Substantia nigra (tissue), 51 donors: ENCODE measurements at places on chromosomes 1 and 21.
A peak's percentile ranks its signal among the peaks of the same experiment; 100 is the strongest.

DNA sequence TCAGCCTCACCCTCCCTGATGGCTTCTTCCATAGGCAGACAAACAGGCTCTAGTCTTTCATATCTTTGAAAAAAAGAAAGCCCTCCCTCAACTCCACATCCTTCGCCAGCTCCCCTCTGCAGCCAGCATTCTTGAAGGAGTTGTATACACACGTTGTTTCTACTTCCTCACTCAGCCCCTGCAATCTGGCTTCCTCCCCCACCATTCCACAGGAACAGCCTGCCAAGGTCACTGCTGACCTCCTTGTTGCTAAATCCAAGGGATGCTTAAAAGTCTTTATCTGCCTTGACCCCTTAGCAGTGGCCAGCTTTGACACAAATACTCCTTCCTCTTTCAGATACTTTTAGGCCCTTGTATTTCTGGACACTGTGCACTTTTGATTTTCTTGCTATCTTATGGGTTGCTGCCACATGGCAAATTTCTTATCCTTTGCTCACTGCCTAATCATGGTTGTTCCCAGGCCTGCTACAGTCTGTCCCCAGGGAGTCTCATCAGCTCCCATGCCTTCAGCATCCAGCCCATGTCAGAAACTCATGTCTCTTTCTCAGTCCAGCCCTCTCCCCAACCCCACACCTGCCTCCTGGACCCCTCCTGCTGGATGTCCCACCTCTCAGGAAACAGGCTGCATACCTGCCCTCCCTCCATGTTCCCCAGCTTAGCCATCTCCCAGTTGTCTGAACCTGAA is 8.3 kb downstream of the FAM229A start:
- DNase-seq, result no peak

DNA sequence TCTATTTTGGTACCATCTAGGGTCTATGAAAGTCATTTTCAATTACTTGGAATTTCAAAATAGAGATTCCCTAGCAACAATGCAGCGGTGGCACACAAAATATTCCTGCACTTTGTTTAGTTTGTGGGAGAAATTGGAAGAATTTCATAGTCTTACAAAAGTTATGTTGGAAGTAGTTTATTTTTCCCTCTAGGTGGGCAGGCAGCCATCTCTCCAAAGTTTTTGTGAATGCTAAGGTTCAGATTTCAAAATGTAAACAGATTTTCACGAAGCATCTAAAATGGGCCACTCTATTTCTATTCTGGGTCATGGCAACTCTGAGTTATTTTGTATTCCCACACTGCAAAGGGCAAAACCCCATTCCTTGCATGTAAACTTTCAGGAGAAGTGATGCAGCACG is 8.0 kb downstream of the SMCP start:
- DNase-seq, result no peak

DNA sequence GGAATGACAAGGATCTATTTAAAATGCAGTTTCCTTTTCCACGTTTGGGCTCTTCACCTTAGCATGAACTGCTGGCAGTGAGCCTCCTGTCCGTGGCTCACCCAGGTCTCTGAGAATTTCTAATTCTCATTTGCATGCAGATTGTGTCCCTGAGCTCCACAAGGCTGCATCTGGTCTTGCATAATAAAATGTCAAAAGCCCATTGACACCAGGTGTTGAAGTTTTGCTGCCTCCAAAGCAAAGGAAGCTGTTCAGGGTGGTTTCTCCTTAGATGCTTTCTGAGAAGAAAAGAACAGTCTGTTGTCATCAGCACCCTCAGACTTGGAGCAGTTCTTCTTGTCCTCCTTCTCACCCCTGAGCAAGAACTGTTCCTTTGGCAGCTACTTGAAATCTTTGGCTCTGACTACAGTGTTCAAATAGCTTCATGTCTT is 433.1 kb upstream of the KAZN start:
- DNase-seq, result no peak

- no peak for DNase-seq
Observed at GRCh38 chr1:21314743-21315396, 24.6 kb upstream of the ECE1 start.

DNA sequence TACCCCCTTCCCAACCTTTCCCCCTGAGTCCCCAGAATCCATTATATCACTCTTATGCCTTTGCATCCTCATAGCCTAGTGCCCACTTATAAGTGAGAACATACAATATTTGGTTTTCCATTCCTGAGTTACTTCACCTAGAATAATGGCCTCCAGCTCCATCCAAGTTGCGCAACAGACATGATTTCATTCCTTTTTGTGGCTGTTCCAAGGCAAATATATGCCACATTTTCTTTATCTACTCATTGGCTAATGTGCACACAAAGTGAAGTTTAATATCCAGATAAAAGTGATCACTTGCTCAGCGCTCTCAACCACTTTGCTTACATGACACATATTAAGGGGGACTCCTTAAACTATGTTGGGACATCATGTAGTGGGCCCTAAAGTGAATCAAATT is 72.4 kb upstream of the TIAM1 start:
- DNase-seq, result no peak

DNA sequence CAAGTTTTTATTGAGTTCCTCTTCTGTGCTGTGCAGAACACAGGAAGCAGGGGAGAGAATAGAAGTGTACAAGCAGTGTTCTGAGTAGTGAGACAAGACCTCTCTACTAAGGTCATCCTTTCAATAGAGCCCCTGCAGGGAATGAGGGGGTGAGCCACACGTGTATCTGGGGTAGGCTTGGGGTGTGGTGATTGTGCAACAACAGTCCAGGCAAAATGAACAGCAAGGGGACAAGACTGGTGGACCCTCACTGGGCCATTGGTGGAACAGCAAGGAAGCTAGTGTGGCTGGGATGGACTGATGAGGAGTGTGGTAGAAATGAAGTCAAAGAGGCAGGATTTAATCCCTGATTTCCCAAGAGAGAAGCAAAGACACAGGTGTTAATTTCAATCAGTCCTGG is 8.2 kb upstream of the BMP8A start:
- no peak for DNase-seq

DNA sequence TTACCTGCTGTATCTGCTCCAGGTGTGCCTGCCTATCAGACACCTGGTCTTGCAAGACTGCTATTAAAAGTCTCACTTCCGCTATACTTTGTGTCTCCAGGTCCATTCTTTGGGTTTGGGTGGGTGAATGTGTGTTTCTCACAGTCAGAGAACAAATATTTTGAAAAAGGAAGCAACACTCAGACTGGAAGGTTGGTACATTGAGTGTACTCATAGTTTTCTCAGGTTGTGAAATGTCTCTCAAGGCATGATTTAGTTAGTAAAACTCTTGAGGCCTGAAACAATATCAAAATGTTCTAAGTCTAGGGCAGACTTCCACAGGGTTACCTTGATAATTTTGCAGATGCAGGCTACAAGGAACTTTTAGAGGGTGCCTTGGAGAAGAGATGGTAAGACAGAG is 429.9 kb upstream of the ZRANB2 start:
- DNase-seq, result no peak

DNA sequence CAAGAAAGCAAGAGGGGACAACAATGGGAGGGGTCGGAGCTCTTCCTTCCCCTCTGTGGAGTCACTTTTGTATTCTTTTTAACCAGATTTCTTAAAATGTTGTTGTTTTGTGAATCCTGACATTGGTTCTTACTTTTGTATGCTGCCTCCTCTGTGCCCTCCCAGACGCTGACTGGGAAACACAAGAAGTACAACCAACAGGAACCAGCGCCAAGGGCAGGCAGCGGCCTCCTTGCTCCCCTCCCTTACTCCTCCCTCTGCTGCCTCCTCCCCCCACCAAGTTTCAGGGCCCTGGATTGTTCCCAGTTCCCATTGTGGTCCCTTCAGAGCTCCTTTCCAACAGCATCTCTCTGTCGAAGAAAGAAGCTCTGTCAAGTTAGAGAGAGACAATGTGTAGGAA is 111.1 kb downstream of the BRINP2 start:
- DNase-seq, result peak; percentile 29

- DNase-seq, result no peak
Observed at GRCh38 chr1:94872771-94873495, 52.8 kb downstream of the SLC44A3 start.

- no peak for DNase-seq
Observed at GRCh38 chr1:161038523-161039153, at the start of gene TSTD1. TSTD1 (minus strand) TSS chr1:161038964; CDS start chr1:161038889, 75 bp downstream.
